ENCODE measurements at places on chromosomes 11 and 22.

DNA sequence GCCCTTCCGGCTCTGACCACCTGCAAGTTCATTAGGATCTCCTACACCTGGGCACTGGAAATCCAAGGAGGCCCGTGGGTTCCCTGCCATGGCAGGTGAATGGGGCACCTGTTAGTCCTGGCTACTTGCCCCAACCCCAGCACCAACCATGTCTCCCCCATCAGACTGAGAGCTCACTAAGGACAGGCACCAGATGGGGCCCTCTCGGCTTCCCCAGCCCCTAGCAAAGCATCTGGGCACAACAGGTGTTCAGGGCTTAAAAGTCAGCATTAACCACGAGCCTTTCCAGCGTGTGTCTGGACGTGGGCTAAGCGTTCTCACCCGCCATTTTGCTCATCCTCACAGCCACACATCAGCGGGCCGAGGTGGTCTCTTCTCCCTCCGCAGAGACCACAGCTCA, 2.2 kb downstream of the SULT4A1 start:
- DNase-seq: peak; percentile 11

- DNase-seq: no peak
Observed at GRCh38 chr11:1701091-1701807, 4.3 kb downstream of the KRTAP5-6 start.

DNA sequence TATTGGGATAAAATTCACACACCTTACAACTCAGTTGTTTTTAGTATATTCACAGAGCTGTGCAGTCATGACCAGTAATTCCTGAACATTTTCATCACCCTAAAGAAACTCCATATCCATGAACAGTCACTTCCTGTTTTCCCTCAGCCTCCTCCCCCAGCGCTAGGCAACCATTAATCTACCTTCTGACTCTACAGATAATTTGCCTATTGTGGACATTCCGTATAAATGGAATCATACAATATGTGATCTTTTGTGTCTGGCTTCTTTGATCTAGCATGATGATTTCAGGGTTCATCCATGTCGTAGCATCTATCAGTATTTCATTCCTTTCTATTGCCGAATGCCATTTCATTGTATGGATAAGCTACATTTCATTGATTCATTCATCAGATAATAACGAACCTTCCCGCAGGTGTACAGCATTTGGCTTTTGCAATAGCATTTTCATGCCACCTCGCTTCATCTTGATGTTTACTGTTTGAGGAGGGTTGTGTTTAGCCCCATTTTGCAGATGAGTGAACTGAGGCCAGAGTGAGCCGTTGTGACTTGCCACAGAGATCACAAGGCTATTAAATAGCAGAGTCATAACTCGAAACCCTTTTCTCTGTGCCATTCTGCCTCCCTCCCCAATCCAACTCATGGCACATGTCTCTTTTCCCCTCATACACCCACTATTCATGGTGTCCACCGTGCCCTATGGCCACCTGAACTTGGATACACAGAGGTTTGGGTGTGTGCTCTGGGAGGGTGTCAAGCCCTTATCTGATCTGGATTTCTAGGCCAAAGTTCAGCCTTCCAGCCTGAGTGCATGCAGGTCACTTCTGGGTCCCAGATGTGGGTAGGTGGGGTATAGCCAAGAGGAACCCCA, 11.1 kb upstream of the MYH9 start:
- DNase-seq: no peak

GRCh38 chr11:64352099-64352994, 6.6 kb upstream of the RPS6KA4 start:
- no peak for DNase-seq

GRCh38 chr11:95984072-95984471, 60.2 kb upstream of the MTMR2 start:
- no peak for DNase-seq

DNA sequence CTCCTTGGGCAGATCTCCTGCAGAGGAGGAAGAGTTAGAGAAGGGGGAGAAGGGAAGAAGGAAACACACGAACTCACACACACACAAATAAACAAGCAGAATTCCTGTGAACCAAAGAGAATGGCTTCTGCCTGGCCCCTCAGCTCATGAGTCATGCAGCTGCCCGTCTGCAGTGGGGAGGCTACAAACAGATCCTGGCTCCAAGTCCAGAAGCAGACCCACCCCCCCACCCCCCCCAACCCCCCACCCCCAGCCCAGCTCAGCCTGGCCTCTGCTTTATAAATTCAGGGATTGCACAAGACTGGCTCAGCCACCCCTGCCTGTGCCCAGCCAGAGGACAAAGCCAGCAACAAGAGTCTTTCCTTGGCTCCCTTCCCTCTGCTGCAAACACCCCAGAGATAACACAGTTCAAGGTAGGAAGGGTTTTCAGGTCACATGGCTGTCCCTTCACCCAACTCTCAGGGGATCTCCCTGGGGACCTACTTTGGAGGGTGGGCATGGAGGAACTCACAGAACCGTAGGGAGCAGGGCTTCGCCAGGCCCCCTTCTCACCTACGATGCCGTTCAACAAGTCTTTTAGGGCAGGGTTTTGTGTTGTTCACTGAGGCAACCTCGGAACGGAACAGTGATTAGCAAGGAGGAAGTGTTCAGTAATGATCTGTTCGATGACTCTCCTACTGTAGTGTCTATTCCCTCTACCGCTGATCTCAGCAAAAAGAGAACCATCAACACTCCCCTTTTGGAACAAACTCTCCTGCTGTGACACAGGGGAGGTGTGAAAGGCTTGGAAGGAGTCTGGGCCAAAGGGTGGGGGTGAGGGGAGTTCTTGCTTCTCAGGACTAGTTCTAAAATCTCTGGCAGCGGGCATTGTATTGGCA, 35.5 kb downstream of the RPL27A start:
- DNase-seq: no peak

DNA sequence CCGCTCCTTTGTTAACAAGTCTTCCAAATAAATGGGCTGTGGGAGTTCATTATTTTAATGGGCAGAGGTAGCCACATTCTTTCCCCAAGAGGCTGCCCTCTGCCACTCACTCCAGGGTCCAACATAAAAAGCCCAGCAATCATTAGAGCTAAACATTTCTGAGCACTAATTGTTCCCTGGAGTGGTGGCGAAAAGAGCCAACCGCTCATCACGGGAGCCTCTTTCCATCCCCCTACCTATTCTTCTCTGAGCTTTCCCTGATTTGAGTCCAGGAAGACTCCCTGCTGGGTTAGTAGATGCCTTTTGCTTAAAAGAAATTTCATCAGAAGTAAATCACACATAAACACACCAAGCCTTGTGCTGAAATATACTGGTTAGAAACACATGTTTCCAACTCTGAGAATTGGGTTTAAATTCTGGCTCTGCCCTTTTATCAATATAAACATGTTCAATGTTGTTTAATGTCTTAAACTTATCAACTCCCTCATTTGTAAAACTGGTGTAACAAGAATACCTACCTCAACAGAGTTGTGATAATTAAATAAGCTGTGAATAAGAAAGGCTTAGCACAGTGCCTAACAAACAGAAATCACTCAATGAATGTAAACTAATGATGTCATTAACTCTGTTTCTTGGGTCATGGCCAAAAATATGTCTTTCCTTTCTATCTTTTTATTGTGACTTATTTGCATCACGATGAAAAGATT, at the start of gene OR5A2:
TSS of gene OR5A2 (minus strand) at position 53 of the 707 bp plus-strand sequence. CDS start 3,460 bp downstream, outside the sequence.
- no peak for DNase-seq
